ENCODE measurements at places on chromosomes 13 and 19.

GRCh38 chr19:54411033-54411432, 4.2 kb upstream of the TTYH1 start:
- DNase-seq = no peak

GRCh38 chr13:50452756-50453155, 390.7 kb downstream of the DLEU7 start:
- DNase-seq = no peak

- no peak for DNase-seq
These were observed 6.1 kb upstream of the ASF1B start for GRCh38 chr19:14142262-14143190.

DNA sequence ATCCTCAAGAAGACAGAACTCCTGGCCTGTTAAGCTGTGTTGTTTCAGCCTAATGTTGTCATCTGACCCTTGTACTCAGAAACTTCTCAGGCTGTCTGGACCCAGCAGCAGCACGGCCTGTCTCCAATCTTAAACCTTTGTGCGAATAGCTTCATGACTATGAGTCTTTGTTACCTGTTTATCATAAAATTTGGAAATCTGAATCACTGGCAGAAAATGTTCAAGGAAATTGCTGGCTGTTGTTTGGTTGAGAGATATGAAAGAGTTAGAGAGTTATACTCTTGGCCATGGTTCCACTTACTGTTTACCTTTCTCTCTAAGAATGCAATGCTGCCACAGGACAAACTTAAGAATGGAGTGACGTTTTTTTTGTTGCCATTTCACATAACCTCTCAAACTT, 59.6 kb downstream of the EFNB2 start:
- DNase-seq = no peak

DNA sequence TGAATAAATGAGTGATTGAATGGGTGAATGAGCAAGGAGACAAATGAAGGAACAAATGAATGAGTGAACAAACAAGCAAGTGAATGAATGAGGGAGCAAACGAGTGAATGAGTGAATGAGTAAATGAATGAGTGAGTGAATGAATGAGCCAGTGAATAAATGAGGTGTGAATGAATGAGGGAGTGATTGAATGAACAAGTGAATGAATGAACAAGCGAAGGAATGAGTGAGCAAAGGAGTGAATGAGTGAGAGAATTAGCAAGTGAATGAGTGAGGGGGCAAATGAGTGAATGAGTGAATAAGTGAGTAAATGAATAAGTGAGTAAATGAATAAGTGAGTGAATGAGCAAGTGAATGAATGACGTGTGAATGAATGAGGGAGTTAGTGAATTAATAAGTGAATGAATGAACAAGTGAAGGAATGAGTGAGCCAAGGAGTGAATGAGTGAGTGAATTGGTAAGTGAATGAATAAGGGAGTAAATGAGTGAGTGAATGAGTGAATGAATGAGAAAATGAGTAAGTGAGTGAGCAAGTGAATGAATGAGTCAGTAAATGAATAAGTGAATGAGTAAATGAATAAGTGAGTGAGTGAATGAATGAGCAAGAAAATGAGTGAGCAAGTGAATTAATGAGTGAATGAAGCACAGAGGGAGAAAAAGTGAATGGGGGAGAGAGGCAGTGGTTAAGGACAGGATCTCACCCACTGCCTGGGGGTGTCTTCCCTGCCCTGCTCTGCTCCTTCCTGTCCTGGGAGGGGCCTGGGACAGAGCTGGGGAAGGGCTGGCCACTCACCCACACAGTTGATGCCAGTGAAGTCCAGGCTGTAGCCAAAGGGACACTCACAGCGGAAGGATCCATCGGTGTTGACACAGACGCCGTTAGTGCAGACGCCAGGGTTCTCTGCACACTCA, 36.4 kb downstream of the CCL25 start:
- no peak for DNase-seq

DNA sequence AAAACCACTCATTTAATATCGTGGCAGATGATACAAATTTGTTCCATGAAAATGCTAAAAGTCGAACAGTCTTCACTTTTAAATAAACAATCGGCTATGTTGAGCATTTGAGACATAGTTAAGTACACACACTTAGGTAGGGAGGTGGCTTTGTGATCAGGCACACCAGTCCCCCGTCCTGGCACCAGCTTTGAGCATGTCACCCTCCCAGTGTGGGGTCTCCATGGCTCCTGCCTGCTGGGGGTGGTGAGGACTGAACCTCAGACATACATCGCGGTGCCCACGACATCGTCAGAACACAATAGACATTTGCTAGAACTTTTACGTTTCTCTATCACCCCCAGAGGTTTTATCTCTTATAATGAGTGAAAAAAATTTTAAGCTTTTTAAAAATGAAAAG, 62.0 kb downstream of the RFX2 start:
- no peak for DNase-seq

DNA sequence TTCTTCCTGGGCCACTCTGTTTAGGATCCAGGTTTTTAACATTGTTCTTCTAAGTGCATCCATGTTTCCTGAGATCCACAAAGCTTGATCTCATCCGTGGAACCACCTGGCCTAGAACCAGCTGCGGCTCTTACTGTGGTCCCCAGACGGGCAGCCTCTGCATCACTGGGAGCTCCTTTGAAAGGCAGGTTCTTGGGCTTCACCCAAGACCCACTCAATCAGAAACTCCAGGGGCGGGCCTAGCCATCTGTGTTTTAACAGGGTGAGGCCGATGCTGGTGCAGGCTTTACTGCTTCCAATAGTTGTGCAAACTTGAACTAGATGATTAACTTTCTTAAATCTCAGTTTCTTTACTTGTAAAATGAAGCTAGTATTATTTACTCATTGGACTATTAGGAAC, 605.7 kb downstream of the FGF9 start:
- DNase-seq = no peak

- DNase-seq = peak; percentile 35
These were observed 46.3 kb downstream of the CCNE1 start for GRCh38 chr19:29858000-29858596.

- no peak for DNase-seq
These were observed 309.3 kb upstream of the MAB21L1 start for GRCh38 chr13:35785576-35786303.

DNA sequence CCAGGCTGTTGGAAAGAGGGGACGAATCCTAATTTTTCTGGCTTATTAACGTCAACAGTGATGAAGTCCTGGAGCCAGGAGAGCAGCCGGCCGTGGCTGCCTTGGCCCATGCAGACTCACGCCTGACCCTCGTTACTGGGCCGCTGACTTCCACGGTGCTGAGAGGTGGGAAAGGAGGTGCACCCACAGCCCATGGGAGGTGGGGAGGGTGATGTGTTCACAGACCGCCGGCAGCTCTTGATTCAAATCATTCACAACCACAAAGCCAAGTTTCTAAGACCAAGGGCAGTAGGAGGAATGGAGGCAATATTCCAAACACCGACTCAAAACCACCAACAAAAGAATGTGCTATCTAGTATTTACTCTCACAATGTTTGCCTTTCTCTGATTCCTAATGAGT, 24.3 kb downstream of the COL4A2 start:
- no peak for DNase-seq

GRCh38 chr19:57241176-57241575, 744 bp downstream of the ZNF805 start:
- DNase-seq = no peak

- no peak for DNase-seq
These were observed 58.6 kb downstream of the LMO7 start for GRCh38 chr13:75694722-75695121.

- no peak for DNase-seq
These were observed 18.5 kb downstream of the GPR42 start for GRCh38 chr19:35389192-35389861.

- no peak for DNase-seq
These were observed 260.5 kb downstream of the DCT start for GRCh38 chr13:94218951-94219350.

DNA sequence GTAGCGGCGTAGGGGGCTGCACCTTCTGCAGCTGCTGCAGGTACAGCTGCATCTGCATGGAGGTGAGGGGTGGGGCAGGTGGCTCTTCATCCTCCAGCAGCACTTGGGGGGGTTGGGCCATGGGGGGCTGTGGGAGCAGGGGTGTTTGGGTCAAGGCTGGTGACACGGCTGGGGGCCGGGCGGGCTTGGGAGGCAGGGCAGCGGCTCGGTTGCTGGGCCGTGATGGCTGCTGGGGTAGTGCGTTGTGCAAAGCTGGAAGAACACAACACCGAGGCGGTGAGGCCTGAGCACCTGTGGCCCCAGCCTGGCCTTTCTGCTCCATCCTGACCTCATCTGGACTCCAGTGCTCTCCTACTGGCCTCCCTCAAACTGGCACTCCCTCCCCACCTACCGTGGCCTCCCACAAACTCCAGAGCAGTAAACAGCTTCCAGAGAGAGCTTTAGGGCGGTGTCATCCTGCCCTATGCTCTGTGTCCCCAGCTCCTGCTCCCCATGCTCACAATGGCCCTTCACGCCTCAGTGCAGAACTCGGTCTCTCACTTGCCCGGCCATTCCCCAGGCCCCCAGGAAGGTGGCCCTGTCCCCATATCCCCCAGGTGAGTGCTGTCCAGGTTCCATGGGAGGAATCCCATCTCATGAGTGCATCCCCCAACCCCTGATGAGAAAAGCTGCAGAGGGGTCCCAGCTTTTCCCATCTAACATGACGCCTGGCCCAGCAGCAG, 11.1 kb upstream of the EPHX3 start:
- no peak for DNase-seq

- no peak for DNase-seq
These were observed 5.2 kb upstream of the F10 start for GRCh38 chr13:113117335-113117872.

GRCh38 chr13:49319951-49320350, 72.2 kb downstream of the CDADC1 start:
- DNase-seq = no peak

DNA sequence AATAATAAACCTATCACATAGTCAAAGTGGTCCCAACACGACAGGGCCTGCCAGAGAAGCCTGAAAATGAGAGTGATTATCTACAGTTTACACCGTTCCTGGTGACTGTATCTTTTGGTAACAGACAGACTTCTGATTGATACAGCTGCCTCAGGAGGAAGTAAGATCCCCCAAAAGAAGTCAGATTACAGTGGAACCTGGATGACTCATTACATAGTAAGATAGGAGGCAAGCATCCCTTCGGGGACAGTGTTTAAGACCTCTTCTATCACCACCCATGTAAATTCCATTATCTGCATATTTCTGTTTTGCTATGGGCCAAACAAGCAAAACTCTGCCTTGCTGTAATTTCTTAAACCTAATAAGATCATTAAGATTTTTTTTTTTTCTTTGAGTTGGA, 44.0 kb upstream of the FLT1 start:
- no peak for DNase-seq

DNA sequence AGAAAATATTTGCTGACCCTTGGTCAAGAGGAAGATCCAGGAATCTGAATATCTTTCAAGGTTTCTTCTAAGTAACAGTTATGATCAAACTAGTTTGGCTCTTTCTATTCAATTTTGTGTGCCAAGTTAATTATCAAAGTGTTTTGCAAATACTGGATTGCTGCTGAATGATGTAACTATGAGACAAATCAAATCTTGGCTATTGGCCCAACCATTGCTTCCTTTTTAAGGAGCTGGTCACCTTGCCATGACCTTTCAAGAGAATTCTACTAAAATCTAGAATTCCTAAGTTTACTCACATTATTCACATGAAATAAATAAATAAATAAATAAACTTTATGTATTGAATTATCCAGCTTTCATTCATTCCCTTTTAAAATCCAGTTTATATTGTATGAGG, 371.8 kb downstream of the SLITRK6 start:
- DNase-seq = no peak

GRCh38 chr13:102255409-102255808, 146.4 kb downstream of the FGF14 start:
- no peak for DNase-seq

DNA sequence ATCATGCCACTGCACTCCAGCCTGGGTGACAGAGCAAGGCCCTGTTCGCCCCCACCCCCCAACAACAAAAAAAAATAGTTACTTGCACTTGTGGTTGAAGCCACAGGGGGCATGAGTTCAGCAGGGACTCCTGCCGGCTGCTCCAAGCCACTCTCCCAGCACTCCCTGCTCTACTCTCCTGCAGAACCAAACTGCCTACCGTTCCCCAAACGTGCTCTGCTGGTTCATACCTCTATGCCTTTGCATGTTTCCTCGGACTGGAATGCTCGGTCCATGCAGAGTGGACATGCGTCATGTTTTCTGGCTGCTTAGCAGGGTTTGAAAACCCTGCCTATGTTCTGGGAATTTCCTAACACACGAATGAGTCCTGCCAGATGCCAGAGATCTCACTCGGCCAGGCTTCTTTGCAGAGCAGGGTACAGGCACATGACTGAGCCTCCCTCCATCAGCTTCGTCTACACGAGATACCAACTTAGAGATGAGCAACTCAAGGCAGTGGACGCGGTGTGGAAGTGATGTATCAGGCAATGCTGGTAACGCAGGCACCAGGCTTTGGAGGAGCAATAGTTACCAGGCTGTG, 8.5 kb upstream of the SLC25A15 start:
- DNase-seq = no peak

DNA sequence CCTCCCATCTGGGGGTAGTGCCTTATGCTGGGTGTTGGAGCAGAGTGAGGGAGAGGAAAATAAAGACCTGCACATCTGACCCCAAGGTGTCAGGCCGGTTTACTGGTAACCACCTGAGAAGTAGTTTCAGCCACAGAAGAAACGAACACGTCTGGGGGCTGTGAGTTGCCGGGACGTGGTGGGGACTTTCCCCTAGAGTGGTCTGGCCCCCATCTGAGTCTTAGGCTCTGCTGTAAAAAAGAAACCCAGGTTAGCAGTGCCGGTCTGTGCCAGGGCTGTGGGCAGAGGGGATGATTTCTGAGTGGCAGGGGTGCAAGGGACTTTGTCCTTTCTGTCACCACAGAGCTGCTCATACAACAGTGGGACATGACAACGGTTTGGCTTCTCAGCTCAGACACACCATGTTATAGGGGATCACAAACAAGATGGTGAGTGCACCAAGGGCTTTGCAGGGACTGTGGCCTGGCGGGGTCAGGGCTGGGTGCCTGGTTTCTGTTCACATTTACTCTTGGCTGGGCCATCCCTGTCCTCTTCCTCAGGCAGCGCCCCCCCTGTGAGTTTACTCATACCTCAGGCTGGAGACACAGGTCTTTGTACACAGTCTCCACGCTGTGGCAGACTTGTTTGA, 9.0 kb downstream of the GCDH start:
- DNase-seq = no peak
